ENCODE measurements at places on chromosomes 5 and 9. TPM values are rescaled to one million over a fixed set of nuclear protein-coding genes. Genes with fewer than 3 reads are reported as not detected.

GRCh38 chr5:138911441-138911840 lies 36.3 kb upstream of the LRRTM2 start:
- DNase-seq = no peak

GRCh38 chr9:83287021-83287420 lies 224.1 kb upstream of the RASEF start:
- no peak for DNase-seq

The TAF11L14 gene
- not detected for total RNA-seq

GRCh38 chr5:8098081-8098480 lies 229.1 kb downstream of the MTRR start:
- no peak for DNase-seq
